Heart right ventricle (tissue), 16 donors: ENCODE measurements at places on chromosomes 5 and 9. TPM values are rescaled to one million over a fixed set of nuclear protein-coding genes. Genes with fewer than 3 reads are reported as not detected.

GRCh38 chr5:60436518-60436917 lies 263.4 kb downstream of the DEPDC1B start:
- DNase-seq, result no peak
- no peaks in the 10 kb centered on the region for H3K27me3 ChIP-seq
- no peak overlapping the region for H3K4me3 ChIP-seq
- H3K4me1 ChIP-seq, result no peaks in the 10 kb centered on the region

DNA sequence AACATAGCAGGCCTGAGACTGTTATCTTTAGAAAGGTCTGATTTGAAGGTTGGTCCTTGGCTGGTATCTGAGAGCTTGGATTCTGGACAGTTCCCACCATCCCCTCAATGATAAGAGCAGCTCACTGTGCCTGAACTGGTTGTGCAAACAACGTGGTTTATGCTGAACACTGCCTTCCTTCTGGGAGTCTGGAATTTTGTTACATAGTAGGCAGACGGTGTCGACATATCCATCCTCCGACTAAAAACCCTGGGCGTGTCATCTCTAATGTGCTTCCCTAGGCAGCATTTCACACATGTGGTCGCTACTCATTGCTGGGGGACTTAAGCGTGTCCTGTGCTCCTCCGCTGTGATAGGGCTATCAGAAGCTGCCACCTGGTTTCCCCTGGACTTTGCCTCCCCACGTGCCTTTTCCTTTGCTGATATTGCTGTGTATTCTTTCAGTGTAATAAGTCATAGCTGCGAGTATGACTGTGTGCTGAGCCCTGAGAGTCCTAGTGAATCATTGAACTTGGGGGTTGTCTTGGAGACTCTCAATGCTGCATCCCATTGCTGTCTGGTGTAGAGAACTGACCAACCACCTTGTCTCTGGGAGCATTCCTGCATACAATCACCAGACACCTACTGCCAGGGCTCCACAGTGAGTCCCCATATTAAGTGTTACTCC lies 119.1 kb upstream of the TBC1D2 start:
- no peaks in the 10 kb centered on the region for H3K36me3 ChIP-seq
- no peaks in the 10 kb centered on the region for H3K4me1 ChIP-seq
- H3K27me3 ChIP-seq, result no peaks in the 10 kb centered on the region
- no peak overlapping the region for H3K27ac ChIP-seq
- DNase-seq, result no peak

The CARTPT gene
- not detected for total RNA-seq

DNA sequence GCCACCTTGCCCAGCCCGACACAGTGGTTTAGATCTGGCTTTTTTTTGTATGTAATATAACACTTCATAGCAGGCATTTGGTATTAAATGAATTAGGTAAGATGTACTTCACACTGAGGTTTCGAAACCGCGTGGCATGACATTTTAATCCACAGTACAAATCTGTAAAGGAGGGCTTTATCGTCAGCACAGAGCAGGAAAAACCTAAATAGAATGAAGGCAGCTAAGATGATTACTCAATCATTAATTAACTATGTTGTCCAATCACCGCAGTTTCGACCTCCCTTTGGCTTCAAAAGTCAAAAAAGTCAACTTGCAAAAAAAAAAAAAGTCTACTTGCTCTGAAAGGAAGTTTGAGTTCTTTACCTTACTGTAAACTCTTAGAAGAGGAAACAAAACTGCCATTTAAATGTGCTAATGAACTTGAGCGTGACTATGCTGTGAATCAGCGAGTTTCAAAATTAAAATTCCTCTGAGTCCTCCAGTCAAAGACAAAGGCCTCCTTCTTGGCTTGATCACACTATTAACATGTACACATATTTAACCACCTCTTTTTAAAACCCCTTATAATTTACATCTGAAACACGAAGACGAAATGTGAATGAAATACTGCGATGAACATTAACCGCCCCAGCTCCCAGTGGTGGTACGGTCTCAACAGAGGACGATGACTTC lies 698 bp upstream of the SEC24A start:
- peak overlapping the region; percentile 96 for H3K27ac ChIP-seq
- H3K4me1 ChIP-seq, result peaks cover 40% of the 10 kb centered on the region
- DNase-seq, result no peak

DNA sequence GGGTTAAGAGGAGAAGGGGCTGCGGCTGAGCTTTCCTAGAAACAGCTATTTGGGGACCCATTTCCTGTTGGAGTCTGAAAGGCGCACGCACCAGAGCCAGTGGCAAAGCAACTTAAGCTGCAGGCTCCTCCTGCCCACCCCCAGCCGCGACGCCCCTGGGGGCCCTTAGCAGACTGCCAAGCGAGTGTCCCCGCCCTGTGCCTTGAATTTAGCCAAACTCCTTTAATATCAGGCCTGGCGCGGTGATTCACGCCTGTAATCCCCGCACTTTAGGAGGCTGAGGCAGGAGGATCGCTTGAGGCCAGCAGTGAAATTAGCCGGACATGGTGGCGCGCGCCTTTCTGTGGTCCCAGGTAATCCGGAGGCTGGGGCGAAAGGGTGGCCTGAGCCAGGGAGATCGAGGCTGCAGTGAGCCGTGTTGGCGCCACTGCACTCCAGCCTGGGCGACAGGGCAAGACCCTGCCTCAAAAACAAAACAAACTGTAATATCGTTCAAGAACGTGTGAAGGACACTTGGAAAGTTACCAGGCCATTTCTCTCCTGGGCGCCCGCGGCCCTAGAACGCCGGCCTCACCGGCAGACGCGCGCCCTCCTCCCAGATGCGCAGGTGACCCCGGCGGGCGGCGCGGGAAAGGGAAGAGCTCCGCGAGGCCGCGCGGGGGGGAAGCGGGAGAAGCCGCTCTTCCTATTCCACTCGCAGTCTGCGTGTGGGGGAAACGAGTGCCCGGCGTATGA lies 1.0 kb upstream of the F2R start:
- H3K27me3 ChIP-seq, result peaks cover 5% of the 10 kb centered on the region
- H3K4me1 ChIP-seq, result peaks cover 22% of the 10 kb centered on the region
- DNase-seq, result peak; percentile 27
- peak overlapping the region; percentile 78 for H3K4me3 ChIP-seq

DNA sequence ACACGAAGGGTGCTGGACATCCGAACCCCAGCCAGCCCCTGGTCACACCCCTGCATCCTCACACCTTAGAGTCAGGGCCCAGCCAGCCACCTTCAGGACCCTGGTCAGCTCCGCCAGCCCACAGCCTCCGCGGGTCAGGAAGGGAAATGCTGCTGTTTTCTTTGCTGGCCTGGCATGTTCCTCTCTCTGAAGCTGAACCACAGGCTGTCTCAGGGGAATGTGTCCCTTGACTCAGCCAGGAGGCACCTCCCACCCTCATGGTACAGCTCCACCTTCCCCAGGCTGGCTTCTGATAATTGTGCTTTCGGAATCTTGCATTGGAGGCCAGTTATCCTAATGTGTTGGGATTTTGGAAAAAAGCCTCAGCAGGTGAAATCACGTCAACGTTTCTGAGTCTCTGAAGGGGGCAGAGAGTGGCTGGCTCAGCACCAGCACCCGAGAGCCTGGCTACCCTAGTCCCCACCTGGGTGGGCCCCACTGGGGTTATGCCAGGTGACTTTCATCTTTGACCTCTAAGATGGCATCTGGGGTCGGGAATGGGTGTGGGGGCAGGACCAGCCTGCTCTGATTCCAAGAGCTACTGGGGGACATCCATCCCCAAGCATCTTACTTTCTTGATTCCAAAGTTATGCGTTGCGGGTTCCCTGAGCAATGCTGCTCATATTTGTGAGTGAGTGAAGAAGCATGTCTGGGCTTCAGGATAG lies 9.8 kb upstream of the OLFM1 start:
- DNase-seq, result no peak
- H3K4me3 ChIP-seq, result no peak overlapping the region
- H3K27me3 ChIP-seq, result peaks cover 35% of the 10 kb centered on the region
- no peaks in the 10 kb centered on the region for H3K36me3 ChIP-seq
- H3K4me1 ChIP-seq, result peaks cover 14% of the 10 kb centered on the region

The CCL27 gene
- total RNA-seq, result not detected

GRCh38 chr9:137742698-137743097 lies 123.9 kb downstream of the EHMT1 start:
- no peak for DNase-seq
- H3K4me3 ChIP-seq, result no peak overlapping the region
- H3K27ac ChIP-seq, result no peak overlapping the region
- peaks cover 56% of the 10 kb centered on the region for H3K36me3 ChIP-seq

The ARHGEF39 gene
- 0.20 TPM for total RNA-seq

The IL5 gene
- total RNA-seq, result not detected

GRCh38 chr5:120252839-120253238 lies 211.3 kb upstream of the PRR16 start:
- no peak for DNase-seq
- no peak overlapping the region for H3K27ac ChIP-seq
- no peaks in the 10 kb centered on the region for H3K36me3 ChIP-seq
- no peak overlapping the region for H3K4me3 ChIP-seq
- no peaks in the 10 kb centered on the region for H3K27me3 ChIP-seq

DNA sequence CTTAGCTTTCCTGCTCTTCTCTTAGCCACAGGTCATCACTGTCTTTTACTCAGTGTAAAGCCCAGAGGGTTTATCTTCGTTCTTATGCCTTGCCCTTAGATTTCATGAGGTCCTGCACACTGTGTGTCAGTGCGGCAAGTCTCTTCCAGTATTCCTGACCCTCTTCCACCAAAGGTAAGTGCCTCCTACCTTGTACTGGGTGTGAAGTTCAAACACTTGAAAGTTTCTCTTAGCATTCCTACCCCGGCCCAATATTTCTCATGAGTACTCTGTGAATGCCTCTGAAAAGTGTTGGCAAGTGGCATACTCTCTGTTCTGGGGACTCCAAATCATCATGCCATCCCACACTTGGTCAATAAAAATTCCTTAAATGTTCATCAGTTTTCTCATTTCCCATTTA lies 37.4 kb downstream of the FBXO4 start:
- H3K4me1 ChIP-seq, result no peaks in the 10 kb centered on the region
- no peaks in the 10 kb centered on the region for H3K36me3 ChIP-seq
- no peaks in the 10 kb centered on the region for H3K27me3 ChIP-seq
- no peak for DNase-seq
- no peak overlapping the region for H3K4me3 ChIP-seq

DNA sequence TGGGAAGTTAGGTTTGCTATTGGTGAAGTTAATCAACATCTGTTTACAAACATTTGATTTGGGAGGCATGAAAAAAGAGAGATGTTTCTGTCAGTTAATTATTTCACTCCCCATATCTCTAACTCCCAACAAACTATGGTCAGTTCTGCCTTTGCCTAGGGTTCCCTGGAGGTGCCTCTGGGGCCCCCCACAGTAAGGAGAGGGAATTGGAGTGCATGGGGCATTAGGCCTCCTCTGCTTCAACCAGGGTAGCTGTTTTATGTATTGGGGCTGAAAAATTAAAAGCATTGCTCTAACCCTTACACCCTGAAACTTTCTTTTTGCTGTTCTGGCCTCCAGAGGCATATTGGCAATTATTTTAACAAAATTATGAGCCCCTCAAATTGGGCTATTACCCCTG lies 32.3 kb downstream of the RUSC2 start:
- peaks cover 31% of the 10 kb centered on the region for H3K4me1 ChIP-seq
- H3K27me3 ChIP-seq, result no peaks in the 10 kb centered on the region
- no peak overlapping the region for H3K4me3 ChIP-seq
- peak overlapping the region; percentile 79 for H3K27ac ChIP-seq

The DRD1 gene
- total RNA-seq, result not detected

GRCh38 chr9:92661743-92662142 lies 8.2 kb downstream of the IPPK start:
- no peak for DNase-seq
- H3K27ac ChIP-seq, result no peak overlapping the region
- H3K27me3 ChIP-seq, result no peaks in the 10 kb centered on the region
- H3K36me3 ChIP-seq, result peaks cover 25% of the 10 kb centered on the region
- H3K4me1 ChIP-seq, result peaks cover 25% of the 10 kb centered on the region

The IFNA13 gene
- not detected for total RNA-seq

GRCh38 chr5:106862450-106863193 lies 808.1 kb downstream of the EFNA5 start:
- DNase-seq, result no peak
- H3K4me3 ChIP-seq, result no peak overlapping the region
- no peaks in the 10 kb centered on the region for H3K36me3 ChIP-seq
- H3K4me1 ChIP-seq, result no peaks in the 10 kb centered on the region
- no peak overlapping the region for H3K27ac ChIP-seq

The PPP3R2 gene
- not detected for total RNA-seq

DNA sequence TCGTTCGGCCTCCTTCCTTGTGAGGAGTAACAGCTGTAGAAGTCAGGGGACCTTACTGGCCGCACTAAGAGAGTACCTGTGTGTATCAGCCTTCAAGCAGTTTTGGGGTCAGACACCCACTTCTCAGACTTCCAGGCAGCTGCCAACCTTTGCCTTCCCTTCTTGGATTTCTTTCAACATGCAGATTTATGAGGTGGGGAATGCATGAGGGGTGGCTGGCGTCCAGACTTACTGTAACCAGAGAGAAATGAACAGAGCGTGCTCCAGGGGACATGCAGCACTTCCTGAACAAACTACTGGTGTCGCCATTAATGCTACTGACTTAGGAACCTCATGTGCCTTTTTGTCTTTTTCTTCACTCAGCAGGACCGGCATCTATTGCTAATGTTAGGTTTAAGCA lies 46.7 kb downstream of the INSYN2B start:
- DNase-seq, result no peak
- H3K4me1 ChIP-seq, result no peaks in the 10 kb centered on the region
- no peaks in the 10 kb centered on the region for H3K36me3 ChIP-seq

DNA sequence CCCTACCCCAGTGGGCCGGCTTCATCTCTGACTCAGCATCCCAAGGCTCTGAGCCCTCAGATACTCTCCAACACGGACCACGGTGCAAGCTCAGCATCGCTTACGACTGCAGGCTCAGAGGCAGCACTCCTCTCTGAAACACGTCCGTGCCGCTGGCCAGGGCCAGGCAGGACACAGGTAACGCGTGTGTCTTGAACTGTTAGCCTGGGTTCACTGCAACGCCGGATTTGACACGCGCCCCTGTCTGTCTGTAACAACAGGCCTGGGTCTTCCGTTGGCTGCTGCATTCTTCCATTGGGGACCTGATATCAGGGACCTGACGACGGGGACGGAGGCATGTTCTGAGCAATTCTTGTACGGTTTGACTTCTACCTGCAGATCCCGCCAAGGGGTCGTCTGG lies 6.4 kb downstream of the SLC6A3 start:
- no peak overlapping the region for H3K27ac ChIP-seq
- no peak for DNase-seq
- H3K4me3 ChIP-seq, result no peak overlapping the region
- no peaks in the 10 kb centered on the region for H3K36me3 ChIP-seq
- H3K27me3 ChIP-seq, result peaks cover 54% of the 10 kb centered on the region

GRCh38 chr5:159539678-159540077 lies 209.4 kb upstream of the IL12B start:
- no peaks in the 10 kb centered on the region for H3K4me1 ChIP-seq
- no peak for DNase-seq
- H3K27me3 ChIP-seq, result no peaks in the 10 kb centered on the region

- no peak overlapping the region for H3K27ac ChIP-seq
- H3K4me1 ChIP-seq, result peaks cover 10% of the 10 kb centered on the region
- no peak overlapping the region for H3K4me3 ChIP-seq
- no peaks in the 10 kb centered on the region for H3K27me3 ChIP-seq
- no peak for DNase-seq
- H3K36me3 ChIP-seq, result no peaks in the 10 kb centered on the region
Measured at GRCh38 chr9:95201206-95201605, 116.3 kb downstream of the FANCC start.

The PCA3 gene
- not detected for total RNA-seq

- no peak for DNase-seq
- H3K4me3 ChIP-seq, result no peak overlapping the region
- no peaks in the 10 kb centered on the region for H3K4me1 ChIP-seq
- H3K36me3 ChIP-seq, result no peaks in the 10 kb centered on the region
- no peaks in the 10 kb centered on the region for H3K27me3 ChIP-seq
Measured at GRCh38 chr5:111255169-111255568, 31.0 kb downstream of the CAMK4 start.

GRCh38 chr9:104836235-104836634 lies 72.3 kb downstream of the NIPSNAP3B start:
- H3K27ac ChIP-seq, result no peak overlapping the region
- no peak for DNase-seq
- no peaks in the 10 kb centered on the region for H3K27me3 ChIP-seq
- H3K4me1 ChIP-seq, result peaks cover 15% of the 10 kb centered on the region

The ARPC5L gene
- 30.6 TPM for total RNA-seq

The WDR41 gene
- total RNA-seq, result 21.4 TPM

The RNF208 gene
- total RNA-seq, result 25.0 TPM
